Activated naive CD4-positive, alpha-beta T cell treated with Interleukin-2 at 50 U/mL for 16 hours (primary cell): ENCODE measurements at places on chromosomes 13 and 19.

DNA sequence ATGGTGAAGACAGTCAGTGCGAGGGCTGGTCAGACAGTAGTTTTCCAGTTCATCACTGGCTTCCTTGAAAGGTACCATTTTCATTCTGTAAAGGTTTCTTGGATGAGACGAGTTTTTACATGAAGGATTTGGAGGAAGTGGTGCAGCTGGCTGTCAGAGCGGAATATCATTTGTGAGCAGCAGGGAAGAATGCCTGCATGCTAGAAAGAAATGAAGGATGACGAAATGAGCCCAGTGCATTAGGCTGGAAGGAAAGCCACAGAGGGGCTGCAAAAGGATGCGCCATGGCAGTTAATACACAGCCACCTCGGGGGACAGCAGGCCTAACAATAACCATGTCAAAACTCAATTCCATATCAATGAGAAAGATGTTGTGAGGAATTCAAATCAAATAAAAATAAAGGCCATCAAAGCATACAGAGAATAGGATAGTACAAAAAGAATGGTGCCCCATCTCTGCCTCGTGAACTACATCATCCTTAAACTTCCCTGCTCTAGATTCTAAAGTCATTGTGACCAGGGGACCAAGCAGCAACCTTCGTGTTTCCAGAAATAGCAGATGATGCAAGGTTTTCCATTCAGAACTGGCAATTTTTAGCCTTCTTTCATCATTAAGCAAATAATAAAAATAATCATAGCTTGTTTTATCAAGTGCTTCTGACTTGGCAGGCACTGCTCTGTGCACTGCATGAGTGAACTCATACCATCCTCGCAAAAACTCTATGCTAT, 504.2 kb downstream of the RFC3 start:
- no peak for DNase-seq

- DNase-seq = no peak
Measured at GRCh38 chr13:44313674-44314073, 60.0 kb upstream of the SERP2 start.

- DNase-seq = peak; percentile 37
Measured at GRCh38 chr13:29849071-29849631, 1.3 kb downstream of the UBL3 start.

- DNase-seq = no peak
Measured at GRCh38 chr13:73275163-73275562, 216.4 kb downstream of the KLF5 start.
